Fibroblast of the aortic adventitia (primary cell): ENCODE measurements at places on chromosomes 2 and 18. TPM values are rescaled to one million over a fixed set of nuclear protein-coding genes. Genes with fewer than 3 reads are reported as not detected.
A peak's percentile ranks its signal among the peaks of the same experiment; 100 is the strongest.

GRCh38 chr2:220356076-220356475 lies 728.6 kb downstream of the SLC4A3 start:
- DNase-seq, result no peak

GRCh38 chr18:62445386-62445917 lies 77.4 kb upstream of the ZCCHC2 start:
- no peak for DNase-seq

GRCh38 chr2:39547811-39548719 lies 111.0 kb upstream of the MAP4K3 start:
- DNase-seq, result no peak

DNA sequence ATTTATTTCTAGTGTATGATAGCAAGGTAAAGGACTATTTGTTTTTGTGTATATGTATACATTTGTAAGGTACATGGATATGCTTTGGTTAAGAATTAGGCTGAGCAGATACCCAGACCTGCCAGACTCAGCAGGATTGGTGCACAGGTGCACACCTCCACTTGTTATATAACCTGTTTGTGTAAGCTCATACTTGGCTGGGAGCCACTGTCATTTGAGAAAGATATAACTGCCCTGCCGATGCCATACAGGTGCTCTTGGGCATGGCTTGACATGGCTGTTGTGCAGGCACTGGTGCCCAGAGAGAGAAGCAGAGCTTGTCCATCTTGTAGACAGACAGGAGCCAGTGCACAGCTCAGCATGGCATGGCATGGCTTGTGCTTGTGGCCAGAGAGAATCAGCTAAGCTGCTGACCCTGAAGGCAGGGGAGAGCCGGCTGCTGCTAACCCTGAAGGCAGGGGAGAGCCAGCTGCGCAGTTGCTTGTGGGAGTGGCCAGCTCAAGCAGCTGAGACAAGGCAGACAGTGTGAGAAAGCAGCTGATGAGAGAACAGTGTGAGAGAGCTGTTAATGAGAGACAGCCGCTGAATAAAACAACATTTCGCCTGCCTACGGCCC lies 136.5 kb downstream of the RNF144A start:
- DNase-seq, result no peak

DNA sequence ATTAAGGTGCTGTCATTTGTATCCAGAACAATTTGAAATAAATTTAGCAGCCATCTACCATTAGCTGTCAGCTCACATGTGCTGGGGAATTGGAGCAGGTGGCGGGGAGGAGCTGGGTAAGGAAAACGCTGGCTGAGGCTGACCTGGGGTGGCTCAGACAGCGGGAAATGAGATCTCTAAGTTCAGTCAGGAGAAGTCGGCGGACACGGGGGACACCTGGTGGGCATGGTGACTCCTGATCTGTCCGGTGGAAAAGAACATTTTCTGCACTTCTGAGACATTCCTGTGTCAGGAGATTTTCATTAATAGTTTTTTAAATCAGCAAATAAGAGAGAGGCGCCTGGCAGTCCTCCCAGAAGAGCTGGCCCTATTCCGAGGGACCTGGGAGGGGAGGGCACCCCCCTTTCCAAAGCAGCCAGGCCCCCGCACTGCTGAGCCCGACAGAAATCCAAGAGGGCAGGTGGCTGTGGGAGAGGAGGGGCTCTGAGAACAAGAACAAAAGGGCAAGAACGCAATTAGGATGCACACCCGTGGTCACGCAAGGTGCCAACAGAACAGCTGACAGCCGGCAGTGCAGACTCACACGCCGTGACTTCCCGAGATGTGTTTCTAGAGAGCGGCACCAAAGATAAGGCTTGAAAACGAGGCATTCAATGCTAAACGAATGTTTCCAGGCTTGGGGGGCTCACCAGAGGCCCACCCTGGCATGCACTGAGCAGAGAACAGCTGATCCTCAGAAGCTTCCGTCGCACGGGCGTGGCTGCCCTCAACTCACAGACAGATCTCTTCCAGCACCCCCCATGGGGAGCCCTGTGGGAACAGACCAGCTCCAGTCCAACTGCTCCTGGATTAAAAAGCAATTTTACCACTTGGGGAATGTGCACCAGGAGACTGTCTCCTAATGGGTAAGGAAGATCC lies 26.4 kb downstream of the SLC66A2 start:
- DNase-seq, result no peak

DNA sequence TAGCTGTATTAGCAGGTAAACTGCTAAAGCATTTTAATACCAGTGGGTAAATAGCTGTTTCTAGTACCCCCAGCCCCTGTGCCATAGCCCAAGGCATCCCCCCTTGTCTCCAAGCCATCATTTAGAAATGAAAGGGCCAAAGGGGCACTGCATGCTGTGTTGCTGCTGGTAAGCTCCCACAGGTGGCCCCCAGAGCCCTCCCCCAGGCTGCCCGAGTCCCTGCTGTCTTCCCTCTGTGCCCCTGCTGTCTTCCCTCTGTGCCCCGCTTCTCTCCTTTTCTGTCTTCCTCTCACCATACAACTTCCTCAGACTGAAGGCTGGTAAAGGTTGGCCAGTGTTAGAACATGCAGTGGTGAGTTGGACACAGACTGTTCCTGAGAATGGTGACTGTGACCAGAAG lies 42.1 kb downstream of the ZAP70 start:
- DNase-seq, result no peak

- peak; percentile 51 for DNase-seq
Measured at GRCh38 chr2:159744363-159744762, 32.1 kb downstream of the MARCHF7 start.

- no peak for DNase-seq
Measured at GRCh38 chr2:75528221-75528977, 32.3 kb downstream of the EVA1A start.

UCN gene
- total RNA-seq, result 0.27 and 1.1 TPM in 2 replicates

CD302 gene
- 23.0 and 33.0 TPM in 2 replicates for total RNA-seq

PXDN gene
- 55.5 and 137 TPM in 2 replicates for total RNA-seq
